ENCODE measurements at places on chromosomes 6 and 20.
A peak's percentile ranks its signal among the peaks of the same experiment; 100 is the strongest.

GRCh38 chr6:165769401-165769800 is 106.4 kb upstream of the PDE10A start:
- no peak for DNase-seq

GRCh38 chr6:160202411-160202810 is 56.2 kb downstream of the SLC22A2 start:
- no peak for DNase-seq

- no peak for DNase-seq
These were observed 26.4 kb downstream of the COL20A1 start for GRCh38 chr20:63319164-63320040.

GRCh38 chr6:109854541-109855308 is 123.4 kb upstream of the GPR6 start:
- DNase-seq = no peak

- DNase-seq = no peak
These were observed 134.2 kb upstream of the BMP5 start for GRCh38 chr6:56009636-56010035.

DNA sequence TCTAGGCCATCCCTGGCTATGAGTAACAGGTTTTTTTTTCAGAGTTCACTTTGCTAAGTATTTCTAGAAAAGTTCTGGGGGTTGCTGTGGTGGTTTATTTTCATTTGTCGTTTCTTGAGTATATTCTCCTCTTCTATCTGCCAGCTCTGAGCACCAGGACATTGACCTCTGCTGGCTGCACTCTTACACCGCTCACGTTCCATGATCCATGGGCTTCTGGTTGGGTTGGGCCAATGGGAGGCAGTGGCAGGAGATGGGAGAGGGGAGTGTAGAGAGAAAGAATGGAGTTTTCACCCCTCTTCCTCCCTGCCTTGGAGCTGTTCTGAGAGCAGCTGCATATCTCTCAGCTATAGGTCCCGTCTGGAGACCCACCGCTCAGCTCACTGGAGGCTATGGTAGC is 161.0 kb upstream of the ATXN1 start:
- DNase-seq = no peak

- no peak for DNase-seq
These were observed 8.0 kb downstream of the NKX2-4 start for GRCh38 chr20:21389368-21389767.

- DNase-seq = no peak
These were observed 5.6 kb upstream of the MBOAT1 start for GRCh38 chr6:20217891-20218290.

GRCh38 chr6:4318321-4318720 is 182.9 kb upstream of the ECI2 start:
- DNase-seq = no peak

DNA sequence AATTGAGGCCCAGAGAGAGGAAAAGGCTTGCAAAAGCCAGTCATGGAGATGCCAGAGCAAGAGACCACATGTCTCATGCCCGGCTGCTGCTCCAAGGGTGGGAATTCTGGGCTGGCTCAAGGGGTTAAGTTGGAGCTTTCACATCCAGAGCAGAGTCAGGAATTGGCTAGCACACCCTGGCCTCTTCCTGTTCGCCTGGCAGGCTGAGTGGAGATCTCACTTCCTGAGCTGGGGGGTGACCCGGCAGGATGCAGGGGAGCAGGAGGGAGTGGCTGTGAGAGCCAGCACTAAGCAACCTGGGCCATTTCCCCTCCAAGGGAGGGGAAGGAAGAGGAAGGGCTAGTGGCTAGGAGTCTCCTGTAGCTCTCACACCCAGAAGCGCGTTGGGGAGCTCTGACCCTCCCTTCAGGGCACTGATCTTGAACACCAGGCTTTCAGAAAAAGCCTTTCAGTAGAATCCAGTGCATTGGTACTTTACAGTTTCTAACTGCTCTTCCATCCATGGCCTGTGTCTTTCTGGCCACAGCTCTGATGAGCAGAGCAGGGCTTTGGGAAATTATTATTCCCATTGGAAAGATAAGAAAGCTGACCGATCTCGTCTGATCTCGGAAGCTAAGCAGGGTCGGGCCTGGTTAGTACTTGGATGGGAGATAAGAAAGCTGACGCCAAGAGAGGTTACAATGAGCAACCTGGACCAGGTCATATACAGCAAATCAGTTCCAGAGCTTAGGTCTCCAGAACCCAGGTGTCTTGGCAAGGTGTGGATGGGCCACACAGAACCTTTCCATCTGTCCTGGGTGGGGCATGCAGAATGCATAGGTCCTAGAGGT is 2.2 kb upstream of the CCM2L start:
- DNase-seq = no peak

DNA sequence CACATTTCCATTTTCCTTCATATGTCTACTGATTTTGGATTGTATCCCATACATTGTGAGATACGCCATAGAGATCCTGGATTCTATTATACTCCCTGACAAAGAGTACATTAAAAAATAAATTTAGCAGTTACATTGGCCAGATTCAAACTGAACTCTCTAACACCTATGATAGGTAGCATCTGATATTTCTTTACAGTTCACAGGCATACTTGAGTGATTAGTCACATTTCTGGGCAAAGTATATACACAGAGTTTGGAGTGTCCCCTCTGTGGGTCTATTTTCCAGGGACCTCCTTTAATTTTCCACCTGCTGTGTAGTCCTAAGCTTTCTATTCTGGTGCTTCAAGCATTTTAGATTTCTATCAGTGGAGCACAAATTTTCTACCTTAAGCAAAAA is 96.4 kb downstream of the TBC1D32 start:
- no peak for DNase-seq

- DNase-seq = peak; percentile 21
These were observed 15.7 kb upstream of the NHSL1 start for GRCh38 chr6:138514860-138515540.

DNA sequence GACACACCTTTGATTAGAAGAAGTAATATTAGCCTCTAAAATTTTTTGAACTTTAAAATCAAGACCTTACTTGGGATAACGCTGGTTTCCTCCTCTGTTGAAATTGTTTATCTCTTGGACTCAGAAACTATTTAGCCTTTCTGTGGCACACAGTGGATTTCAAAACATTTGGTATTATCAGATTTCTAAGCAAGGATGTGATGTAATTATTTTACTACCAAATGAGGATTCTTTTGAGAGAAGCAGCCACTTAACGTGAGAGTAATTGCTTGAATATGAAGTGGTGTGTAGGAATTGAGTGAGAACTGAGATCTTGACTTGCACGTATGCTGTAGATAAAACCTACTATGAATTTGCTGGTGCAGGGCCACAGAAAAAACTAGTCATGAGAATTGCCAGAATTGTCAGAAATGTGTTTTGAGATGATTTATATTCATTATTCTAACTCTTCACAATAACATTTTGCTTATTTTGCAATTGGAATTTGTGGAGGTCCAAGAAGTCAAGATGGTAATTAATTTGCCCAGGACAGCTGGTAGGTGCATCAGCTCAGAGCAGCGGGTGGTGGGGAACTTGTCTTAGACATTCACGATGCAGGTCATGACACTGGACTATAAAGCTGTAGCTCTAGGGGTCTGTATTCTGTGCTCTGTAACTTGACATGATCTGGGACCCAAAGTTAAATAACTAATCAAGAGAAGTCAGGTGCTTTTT is 53.4 kb downstream of the AKAP12 start:
- no peak for DNase-seq

DNA sequence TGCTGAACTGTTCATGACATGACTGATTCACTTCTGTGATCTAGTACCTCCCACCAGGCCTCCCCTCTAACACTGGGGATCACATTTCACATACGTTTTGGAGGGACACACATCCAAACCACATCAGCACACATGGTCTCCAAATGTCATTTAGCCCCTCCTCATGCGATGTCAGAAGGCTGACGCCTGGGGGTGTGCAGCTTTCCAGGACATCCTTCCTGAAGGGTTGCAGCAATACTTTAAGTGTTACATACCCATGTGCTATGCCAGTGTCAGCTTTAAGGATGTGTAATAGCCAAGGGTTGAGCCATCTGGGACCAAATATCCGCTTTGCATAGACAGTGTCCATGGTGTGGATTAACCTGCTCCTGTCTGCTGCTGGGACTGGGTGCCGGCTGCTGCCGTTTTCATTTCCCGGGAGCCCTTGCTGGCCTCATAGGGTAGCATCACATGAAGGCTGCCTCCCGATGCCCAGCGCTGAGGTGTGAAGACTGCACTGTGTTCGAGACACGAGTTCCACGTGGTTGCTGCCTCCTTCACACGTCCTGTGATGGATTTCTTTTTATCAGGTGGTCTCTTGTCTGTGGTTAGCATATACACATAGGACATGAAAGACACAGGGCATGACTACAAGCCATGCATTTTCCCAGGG is 219.0 kb downstream of the THBS2 start:
- DNase-seq = no peak
